ENCODE measurements at places on chromosomes 11 and 22.

DNA sequence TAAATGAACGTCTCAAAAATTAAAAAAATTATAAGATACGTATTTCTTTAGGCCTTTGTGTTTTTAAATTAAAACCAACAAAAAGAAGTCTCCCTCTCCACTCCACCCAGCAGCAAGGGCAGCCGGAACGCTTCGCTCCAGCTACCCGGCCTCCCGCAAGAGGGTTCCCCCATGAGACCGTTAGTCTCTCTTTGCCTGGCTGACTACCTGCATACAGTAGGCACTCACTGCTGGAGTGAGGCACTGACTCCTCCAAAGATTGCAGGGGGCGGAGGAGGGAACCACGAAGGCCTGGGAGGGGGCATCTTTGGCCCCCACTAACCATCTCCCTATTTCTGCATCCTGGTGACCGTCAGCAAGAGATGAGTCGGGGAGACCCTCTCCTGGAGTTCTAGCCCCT, 10.1 kb downstream of the CBX6 start:
- no peak for DNase-seq

GRCh38 chr11:23211221-23211620, 350.9 kb upstream of the CCDC179 start:
- DNase-seq = no peak

GRCh38 chr11:131888230-131888855, 517.9 kb downstream of the NTM start:
- DNase-seq = no peak

- DNase-seq = no peak
Observed at GRCh38 chr22:21984793-21985192, 2.2 kb upstream of the TOP3B start.

DNA sequence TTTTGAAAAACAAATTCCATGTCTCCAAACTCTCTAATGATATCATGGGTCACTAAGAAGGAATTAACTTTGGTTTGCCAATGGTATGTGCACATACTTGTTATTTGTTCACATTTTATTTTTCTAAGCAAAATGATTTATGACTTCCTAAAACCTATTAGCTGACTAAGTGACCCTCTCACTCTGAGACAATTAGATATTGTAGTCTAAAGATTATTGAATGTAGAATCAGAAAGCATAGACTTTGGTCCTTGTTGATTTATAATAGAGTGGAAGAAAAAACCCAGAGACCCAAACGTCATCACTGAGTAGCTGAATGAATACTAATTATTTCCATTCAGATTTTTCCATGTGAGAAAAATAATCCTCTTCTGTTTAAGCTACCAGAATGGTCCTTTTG, 243.5 kb upstream of the ANO3 start:
- no peak for DNase-seq

- no peak for DNase-seq
Observed at GRCh38 chr11:73578592-73579185, 19.2 kb downstream of the FAM168A start.

- DNase-seq = no peak
Observed at GRCh38 chr11:62592989-62593421, 1.7 kb upstream of the TUT1 start.

DNA sequence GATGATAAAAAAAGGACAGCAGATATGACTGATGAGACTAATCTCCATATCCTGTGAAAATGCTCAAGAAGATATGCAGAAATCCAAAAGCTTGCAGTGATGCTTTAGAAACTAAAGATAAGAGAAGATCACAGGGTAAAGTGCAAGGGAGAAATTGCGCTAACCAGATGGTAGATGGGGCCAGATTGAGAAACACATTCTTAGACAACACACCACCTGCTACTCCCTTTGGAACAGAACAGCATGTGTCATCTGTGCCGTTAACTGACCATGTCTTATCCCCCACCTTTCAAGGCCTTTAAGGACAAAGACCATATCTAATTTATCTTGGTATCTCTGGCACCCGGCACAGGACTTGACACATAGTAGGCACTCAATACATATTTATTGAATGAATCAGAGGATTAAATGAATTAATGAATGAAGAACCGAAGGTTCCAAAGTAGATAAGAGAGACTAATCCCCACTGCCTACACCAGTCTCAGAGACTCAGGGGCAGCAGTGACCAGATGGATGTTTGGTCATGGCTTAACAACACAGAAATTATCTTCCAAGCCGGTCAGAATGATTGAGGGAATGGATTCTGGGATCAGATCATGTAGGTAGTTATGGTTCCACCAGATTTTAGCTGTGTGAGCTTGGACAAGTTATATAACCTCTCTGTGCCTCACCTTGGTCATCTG, 12.3 kb upstream of the P2RY2 start:
- DNase-seq = no peak

DNA sequence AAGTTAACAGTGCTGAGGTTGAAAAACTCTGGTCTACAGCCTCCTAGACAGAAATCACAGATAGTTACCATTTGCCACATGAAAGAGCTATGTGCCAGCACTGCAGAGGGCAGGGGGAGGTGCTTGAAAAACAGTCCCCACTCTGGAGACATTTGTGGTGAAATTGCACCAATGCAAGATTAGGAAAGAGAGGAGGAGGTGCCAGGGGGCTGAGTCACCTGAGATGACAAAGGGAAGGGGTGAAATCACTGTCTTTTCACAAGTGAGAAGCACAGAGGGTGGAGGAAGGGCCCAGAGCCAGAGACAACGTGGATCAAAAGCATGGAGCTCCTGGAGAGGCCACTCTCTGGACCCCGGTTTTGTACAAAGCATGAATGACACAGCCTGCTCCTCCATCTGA, 196.3 kb downstream of the BUD13 start:
- DNase-seq = no peak

DNA sequence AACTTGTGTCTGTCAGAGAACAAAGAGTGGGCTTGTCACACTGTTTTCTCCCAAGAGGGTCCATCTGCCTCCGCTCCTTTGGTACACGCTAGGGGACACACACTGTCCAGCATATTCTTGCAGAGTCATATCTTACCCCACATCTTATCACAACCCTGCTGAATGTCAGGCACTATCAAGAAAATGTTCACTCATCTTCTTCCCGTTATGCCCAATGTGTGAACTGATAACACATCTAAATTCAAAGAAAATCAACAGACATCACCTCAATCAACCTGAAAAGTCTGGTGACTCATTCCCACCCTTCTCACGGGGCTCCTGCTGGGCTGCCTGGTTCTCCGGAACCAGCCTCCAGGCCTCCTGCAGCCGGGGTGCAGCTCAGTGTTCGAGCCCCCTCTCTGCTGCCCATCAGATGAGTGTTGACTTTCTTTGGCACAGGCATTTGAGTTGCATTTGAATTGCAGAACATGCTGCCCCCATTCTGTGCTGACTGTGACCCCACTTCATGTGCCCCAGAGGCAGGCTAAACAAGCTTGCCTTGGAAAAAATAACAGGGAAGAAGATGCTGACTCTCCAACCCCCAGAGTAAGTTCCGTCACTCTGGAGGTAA, 19.4 kb downstream of the GRAP2 start:
- DNase-seq = no peak

DNA sequence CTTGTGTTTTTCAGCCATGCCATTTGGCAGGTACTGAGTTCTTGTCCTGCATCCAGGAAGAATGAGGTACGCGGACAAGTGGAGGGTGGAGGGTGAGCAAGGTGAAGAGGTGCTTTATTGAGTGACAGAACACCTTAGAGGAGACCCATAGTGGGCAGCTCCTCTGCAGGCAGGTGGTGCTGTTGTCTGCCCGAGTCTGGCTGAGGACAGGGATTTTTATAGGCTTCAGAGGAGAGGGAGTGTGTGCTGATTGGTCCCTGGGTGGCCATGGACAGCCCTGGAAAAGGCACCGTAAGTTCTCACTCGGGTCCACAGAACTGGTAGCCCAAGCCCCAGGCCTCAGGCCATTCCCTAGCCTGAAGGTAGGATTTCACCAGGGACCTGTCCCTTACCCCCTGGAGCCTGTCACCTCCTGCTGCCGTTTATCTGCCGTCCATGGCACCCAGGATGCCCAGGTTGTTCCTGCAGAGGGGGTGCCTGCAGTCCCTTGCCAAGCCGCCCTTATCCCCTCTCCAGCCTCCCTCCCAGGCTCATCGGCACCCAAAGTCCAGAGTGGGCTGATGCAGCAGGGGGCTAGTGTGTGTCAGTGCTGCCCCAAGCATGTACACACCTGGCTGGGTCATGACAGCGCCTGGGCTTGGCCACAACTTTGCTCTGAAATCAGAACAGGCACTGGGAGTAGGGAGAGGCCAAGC, 213.6 kb downstream of the LRRC4C start:
- no peak for DNase-seq

DNA sequence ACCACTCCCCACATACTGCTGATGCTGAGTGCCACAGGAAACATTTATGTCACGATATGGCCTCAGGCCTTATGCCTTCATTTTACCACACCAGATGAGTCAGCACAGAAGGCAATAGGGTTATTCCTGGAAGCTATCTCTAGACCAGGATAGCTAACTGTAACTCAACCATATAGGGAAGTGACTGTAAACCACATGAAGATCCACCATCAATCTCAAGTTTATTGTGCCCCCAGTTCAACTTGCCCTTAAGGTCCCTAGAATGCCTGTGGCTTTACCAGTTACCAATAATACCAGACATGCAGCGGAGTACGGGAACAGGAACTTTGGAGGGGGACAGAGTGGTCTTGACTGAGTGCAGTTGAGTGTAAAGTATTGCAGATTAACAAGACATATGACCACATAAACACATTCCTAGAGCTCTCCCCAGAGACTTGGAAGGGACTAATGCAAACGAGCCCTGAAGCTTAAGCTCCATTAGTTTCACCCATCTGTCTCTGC, 180.9 kb downstream of the KIF18A start:
- DNase-seq = no peak

Measured in Panc1 (cell line).